ENCODE measurements at places on chromosomes 5 and 9.

- no peak for DNase-seq
Observed at GRCh38 chr9:83299094-83299493, 236.2 kb upstream of the RASEF start.

DNA sequence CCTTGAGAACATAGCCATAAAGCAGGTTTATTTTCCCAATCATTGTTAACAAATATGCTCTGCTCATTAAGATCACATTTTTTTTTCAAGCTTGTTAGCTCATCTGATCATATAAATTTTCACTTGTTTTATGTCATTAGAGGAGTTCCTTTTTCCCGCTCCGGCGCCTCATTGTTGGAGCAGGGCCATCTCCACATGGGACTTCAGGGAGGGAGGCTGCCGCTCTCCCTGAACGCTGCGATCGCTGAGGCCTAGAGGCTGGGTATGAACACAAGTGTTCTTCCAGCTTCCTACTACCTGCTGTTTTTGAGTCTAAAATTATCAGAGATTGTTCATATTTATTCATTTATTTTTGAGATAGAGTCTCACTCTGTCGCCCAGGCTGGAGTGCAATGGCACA, 246.9 kb downstream of the MPDZ start:
- DNase-seq = no peak

GRCh38 chr5:125823572-125823971, 599.6 kb upstream of the GRAMD2B start:
- DNase-seq = no peak

DNA sequence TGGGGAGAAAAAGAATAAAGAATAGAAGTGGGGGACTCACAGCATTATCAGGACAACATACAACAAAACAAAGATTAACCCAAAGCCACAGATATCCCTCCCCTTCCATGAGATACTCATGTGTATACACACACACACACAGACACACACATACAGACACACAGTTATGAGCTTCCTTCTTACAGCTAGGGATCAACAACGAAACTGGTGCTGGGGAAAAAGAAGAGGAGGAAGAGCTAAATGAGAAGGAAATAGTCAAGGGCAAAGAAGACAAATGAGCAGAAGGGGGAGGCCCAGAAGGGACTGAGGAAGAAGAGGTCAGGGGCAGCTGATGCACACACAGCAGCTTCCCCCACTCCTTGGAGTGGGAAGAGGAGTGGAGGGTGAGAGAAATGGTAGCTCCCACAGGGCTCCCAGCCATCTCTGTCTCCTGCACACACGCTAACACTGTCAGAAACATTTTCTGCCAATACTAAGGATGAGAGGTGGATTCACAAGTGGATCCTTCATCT, 66.2 kb downstream of the SIL1 start:
- peak; percentile 63 for DNase-seq

All from suppressor macrophage (primary cell).